Endothelial cell (in vitro differentiated cells): ENCODE measurements at places on chromosomes 2 and 18.

DNA sequence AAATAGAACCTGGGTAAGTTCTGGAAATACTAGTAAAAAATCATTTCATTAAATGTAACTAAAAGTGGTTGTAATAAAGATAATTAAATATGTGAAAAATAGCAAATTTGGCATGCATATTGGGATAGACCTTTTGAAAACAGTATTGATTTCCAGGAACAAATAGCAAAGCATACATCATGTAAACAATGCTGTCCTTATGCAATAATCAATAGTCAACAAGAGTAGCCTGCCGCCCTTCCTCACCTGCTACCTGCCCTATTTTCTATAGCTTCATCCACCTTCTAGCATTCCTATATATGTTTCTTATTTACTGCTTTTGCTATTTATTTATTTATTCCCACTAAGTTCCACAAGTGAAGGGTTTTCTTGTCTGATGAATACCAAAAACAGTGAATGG is 35.1 kb upstream of the KYNU start:
- no peak for DNase-seq

DNA sequence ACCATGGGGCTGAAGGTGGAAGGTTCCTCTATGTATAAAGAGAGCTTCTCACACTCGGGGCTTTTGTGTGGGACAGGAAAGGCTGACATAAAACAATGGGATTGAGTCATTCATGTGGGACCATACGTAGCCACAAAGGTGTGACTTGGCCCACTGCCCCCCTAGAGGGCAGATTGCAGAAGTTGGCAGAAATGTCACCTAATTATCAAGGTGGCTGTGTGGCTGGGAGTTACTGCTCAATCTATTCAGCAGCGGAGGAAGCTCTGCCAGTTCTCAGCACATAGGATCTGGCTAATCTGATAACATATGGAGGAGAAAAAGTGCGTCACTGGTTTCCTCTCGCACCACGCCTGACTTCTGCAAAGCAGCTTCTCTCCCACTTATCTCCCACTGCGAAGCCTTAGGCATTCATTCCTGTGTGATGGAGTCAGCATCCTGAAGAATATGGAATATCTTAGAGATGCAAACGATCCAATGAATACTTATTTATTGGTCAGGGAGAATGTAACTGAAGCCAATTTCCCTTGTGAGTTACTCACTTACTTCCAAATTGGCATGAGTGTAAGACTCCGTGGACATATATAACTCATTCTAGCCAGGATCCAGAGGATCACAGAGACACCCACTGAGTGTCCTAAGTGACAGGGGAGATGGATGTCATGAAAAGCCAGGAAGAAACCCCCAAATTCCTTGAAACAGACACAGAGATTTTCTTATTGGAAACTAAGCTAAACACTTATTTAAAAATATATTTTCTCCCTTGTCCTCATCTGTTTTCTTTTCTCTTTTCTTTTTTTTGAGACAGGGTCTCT is 344.8 kb downstream of the TGIF1 start:
- DNase-seq, result no peak

- no peak for DNase-seq
These were observed 13.9 kb upstream of the UGP2 start for GRCh38 chr2:63827749-63828148.

- no peak for DNase-seq
These were observed 106.4 kb upstream of the HNMT start for GRCh38 chr2:137857881-137858280.

DNA sequence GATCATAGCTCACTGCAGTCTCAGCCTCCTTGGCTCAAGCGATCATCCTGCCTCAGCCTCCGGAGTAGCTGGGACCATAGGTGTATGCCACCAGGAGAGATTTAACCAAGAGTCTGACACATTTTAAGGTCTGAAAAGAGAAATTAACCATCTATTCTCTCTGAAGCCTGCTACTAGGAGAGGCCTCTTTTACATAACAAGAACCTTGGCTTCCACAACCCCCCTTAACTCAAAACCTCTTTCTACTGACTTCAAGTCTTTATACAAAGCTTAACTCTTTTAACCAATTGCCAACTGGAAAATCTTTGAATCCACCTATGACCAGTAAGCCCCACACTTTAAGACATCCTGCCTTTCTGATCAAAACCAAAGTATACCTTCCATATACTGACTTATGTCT is 279.9 kb upstream of the CELF4 start:
- DNase-seq, result no peak

DNA sequence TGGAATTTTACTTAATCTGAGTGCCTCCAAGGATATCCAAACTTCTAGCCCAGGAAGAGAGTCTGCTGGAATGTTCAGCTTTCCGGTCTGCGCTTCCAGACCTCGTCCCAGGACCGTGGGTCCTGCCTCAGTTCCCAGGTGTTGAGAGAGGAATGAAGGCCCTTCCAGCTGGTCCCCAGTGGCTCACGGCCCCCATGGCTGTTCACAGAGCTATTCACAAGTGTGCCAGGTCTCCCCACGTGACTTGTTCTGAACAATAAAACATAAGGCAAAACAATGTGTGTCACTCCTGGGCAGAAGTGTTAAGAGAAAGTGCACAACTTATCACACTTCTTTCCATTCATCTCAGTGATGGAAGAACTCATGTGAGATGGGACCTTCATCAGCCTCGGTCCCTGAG is 20.1 kb upstream of the TEX51 start:
- DNase-seq, result no peak

DNA sequence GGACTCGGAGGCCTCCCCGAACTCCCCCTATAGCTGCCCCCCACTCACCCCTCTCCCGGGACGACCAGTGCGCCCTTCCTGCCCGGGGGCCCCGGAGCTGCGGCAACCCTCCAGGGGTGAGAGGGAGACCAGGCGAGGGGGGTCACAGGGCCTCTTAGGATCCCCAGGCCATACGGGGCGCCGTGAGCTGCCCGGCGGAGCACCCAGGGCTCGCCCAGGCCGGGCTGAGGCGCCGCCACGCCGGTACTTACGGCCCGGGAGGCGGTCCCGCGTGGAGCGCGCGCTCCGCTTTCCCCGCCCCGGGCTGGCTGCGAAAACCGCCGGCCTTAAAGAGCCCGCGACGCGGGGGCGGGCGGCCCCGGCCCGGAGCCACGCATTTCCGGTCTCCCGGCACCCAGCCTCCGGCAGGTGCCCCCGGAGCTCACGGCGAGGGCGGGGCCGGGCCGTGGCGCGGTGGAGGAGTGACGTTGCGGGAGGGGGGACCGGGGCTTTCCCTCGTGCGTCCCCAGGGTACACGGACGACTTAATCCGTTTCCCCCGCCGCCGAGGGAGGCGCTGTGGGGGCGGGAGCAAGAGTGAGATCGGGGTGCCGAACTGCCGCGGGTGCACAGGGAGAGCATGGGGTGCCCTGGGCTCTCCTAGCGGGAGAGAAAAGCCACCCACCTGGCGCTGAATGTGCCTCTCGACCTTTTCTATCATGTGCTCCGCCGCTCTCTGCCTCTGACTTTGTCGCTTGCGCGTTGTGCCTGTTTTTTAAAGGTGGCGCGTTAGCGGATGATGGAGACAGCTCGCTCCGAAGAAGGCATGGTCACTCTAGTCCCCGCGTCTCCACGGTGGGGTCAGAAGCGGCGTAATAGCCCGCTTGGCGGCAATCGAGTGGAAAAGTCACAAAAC is at the start of gene METTL21A:
TSS of gene METTL21A (minus strand) at position 381 of the 894 bp plus-strand sequence. CDS start 1,019 bp downstream, outside the sequence.
- peak; percentile 65 for DNase-seq

- DNase-seq, result no peak
These were observed 39.4 kb upstream of the CYBRD1 start for GRCh38 chr2:171482877-171483276.

DNA sequence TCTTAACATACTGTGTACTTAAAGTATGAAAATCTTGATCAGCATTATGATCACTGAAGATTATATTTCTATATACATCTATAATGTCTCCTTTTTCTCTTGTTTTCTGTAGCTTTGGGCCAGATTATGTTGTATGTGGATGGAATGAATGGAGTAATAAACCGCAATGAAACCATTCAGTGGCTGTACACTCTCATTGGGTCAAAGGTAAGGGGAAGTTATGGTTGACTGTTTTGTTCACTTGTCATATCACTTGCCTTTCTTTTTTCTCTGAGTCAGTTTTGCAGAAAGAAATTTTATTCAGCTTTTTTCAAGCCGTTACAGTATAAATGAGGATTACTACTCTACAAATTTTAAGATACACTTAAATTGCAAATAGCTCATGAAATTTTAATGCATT is 252.5 kb downstream of the TPGS2 start:
- no peak for DNase-seq
